ENCODE measurements at places on chromosomes 5 and 9.

- DNase-seq, result no peak
Measured at GRCh38 chr5:44001675-44002380, 387.4 kb downstream of the FGF10 start.

GRCh38 chr5:114857941-114858551 lies 311.7 kb downstream of the TRIM36 start:
- DNase-seq, result peak; percentile 8

DNA sequence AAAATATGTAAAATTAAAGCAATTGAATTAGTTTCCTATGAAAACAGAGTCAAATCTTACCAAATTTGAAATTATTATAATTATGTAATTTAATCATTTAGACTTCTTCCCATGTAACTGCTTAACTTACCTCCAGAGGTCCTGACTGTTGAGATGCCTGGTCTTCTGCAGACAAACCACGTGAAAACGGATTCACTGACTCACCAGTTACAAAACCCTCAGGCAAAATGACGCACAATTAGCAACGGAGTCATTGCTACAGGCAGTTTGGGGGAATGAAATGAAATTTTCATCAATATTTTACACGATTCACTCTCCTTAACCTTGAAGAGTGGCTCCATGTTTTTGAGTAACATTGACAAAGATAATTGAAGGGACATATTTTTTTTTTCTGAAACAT lies 460.8 kb downstream of the MTRR start:
- no peak for DNase-seq

DNA sequence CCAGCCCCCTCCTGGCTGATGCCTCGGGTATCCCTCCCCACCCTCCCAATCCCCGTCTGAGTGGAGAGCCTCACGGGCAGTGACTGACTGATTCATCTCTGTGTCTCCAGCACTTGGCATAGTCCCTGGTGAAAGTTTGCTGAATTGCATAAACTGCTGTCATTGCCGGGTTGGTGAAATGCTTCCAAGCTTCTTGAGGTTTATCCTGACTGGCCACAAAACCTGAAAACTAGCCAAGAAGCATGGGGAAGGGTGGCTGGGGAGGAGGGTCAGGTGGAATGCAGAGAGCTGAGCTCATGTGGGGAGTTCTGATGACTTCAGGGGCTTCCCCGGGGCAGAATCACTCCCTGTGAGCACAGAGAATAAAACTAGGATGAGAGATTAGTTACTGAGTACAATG lies 56.9 kb upstream of the GGTA1 start:
- no peak for DNase-seq

DNA sequence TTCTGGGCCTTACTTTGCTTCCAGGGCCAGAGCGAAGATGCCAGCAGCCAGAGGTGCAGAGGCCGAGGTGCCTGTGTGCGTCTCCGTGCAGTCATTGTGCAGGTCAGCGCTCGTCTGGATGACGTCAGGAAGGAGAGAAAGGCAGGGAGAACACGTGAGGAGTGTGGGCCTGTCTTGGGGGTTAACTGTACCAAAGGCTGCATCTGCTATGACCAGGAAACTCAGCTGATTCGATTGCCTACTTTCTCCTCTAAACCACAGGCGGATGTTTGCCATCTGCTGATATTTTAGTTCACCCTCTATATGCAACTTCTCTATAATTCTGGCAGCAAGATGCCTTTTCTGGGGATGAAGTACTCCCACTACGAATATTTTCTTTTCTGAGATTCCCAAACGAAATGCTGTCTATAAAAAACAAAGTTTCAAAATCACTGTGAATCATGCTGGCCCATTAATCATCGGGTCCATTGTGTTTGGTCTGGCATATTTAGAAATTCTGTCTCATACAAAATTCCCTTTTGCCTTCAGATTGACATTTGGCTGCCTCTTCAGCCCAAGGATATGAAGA lies 24.8 kb downstream of the PCSK1 start:
- no peak for DNase-seq

DNA sequence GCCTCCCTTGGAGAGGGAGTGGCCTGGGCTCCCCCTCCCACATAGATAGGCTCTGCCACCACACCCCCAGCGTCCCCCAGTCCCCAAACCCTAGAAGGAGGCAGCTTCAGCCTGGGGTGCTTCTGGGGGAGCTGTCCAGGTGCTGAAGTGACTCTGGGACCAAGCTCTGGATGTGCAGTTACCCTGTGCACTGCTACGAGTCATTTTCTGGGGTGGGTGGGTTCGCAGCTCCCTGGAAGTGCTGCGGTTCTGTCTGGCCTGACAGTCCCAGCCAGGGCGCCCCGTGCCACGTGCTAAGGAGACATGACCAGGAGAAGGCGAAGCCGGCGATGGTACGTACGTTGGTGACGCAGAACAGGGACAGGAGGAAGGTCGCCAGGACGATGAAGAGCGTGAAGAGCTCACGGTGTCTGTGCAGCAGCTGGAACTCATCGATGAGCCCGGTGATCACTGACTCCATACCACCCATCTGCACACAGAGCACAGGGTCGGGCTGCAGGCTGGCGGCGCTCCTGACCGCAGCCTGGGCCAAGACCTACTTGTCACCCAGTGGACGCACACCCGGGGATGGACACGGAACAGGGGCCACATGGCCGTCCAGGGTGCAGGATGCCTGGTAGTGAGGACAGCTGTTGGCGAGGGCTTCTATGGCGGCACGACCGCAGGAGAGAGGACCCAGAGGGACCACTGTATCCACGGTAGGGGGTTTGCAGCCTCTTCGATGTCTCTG lies 35.7 kb downstream of the SLC6A3 start:
- DNase-seq, result peak; percentile 23

GRCh38 chr5:29547236-29547865 lies 1646.1 kb upstream of the CDH6 start:
- DNase-seq, result no peak

GRCh38 chr9:138053996-138054752 lies 176.6 kb downstream of the CACNA1B start:
- no peak for DNase-seq

DNA sequence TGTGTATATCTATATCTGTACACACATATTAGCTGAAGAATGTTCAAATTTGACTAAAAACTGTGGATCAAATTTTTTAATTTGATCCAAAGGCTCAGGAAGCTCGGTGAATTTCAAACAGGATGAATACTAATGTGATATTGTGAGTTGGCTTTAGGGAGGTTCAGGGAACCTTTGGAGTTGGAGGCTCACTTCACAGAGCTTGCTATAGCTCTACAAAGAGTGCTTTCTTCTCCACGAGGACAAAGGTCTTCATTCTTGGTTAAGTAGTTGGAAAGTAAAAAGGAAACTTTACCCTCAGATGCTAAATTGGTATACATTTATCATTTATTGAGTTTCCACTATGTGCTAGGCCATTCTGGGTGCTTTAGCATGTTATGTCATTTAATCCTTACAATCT lies 36.3 kb upstream of the MTAP start:
- DNase-seq, result no peak

DNA sequence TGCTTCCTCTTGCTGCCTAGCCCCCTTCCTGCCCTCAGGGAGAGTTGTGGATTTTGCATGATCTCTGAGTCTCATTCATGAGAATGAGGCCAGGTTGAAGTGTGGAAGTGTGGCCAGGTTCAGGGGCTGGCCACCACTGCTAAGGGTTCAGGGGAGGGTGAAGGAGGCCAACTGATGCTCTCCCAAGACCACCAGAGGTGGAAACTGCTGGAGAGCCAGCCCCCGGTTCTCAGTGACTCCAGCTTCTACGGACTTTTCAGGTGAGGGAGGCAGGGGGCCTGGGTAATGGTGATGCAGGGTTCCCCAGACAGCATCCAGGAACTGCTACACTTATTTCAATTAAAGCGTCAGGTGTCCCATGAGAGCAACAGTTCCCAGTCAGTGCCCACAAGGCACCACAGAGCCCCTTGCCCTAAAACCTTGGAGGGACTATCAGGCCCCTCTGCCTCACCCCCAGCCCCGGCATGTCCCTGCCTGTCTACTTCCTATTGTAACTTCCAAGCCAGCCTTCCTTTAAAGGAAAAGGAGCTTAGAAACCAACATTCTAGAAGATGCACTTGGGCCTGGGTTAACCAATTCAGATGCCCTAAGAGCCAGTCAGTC lies 50.1 kb downstream of the AMBP start:
- DNase-seq, result no peak

GRCh38 chr9:107316795-107317661 lies 33.9 kb downstream of the RAD23B start:
- DNase-seq, result no peak

- no peak for DNase-seq
Measured at GRCh38 chr9:20701060-20701459, 17.0 kb downstream of the FOCAD start.

DNA sequence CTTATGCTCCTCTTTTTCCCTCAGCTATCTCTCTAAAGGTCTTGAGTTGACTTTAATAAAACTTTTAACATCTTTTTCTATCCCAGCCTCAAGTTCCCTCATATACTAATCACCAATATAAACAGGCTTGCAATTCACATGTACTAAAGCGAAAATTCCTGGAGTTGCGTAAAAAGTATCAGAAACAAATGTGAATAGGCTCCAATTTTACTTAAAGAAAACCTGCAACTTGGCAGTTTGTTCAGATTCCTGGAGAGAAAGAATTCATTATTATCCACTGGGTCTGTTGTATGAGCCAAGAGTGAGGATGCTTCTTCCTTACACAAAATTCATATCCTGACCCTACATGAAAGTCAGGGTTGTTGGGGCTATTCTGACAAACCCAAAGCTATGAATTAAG lies 384.2 kb downstream of the DTWD2 start:
- DNase-seq, result no peak

All from GM12865 (cell line).